ENCODE measurements at places on chromosomes 1 and 21.

GRCh38 chr1:244368279-244368678, 83.4 kb downstream of the ADSS2 start:
- DNase-seq = no peak

DNA sequence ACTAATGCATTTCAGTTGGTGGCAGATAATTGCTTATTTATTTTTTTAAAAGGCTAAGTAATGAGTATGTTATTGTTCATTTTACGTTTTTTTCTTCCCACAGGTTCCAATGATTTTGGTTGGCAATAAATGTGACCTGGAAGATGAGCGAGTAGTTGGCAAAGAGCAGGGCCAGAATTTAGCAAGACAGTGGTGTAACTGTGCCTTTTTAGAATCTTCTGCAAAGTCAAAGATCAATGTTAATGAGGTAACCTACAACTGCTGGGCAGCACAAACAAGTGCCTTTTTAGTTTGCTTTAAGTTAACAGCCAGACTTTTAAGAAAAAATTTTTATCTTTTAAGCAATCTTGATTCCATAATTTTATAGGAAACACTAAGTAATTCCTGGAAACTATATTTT, 35.0 kb downstream of the INKA2 start:
- no peak for DNase-seq

- DNase-seq = no peak
Observed at GRCh38 chr1:25217598-25218232, 14.6 kb downstream of the SYF2 start.

- DNase-seq = no peak
Observed at GRCh38 chr1:228154670-228155571, 5.2 kb downstream of the GJC2 start.

GRCh38 chr1:168706391-168706992, 22.5 kb downstream of the DPT start:
- no peak for DNase-seq

DNA sequence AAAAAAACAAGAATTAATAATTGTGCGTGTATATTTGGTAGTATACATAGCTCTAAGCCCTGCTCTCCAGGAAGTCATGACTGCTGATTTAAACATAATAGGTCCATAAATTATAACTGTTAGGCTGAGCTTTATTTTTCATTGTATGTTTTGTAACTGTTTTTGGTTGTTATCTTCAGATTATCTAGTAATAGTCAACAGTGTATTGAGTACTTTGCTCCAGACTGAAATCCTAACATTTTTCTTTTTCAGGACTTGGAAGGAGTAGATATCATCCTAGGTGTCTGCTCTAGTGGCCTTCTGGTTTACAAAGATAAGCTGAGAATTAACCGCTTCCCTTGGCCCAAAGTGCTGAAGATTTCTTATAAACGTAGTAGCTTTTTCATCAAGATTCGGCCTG, 90.9 kb downstream of the TMEM200B start:
- peak; percentile 14 for DNase-seq

DNA sequence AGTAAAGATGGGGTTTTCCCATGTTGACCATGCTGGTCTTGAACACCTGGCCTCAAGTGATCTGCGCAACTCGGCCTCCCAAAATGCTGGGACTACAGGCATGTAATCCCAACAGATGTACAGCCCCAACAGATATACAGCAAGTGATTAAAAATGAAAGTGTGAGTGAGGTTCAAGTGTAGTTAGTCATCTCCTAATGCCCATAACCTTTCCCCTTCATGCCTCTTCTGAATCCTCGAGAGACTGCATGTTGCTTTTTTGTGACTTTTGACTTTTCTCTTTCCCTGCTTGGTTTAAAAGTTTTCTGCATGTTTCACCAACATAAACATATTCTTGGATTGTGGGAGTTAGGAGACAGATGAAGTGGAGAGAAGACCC, 31.2 kb downstream of the KCNK2 start:
- no peak for DNase-seq

- peak; percentile 31 for DNase-seq
Observed at GRCh38 chr1:35640380-35641232, 720 bp downstream of the PSMB2 start.

DNA sequence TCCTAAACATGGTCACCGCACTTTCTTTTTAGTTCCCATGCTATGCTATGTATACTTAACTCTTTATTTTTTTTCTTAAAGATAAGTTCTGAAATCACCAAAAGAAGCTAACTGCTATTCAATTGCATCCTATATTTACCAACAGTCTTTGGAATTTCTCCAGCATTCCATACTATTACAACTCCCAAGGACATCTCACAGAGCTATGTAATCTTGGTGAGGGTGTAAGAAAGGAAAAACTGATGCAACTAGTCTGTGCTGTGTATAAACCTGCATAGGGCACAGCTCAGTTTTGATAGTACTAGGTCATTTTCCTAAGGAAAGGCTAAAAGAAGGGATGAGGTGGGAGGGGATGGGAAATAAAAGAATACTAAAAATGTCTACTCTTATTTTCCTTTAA, 78.0 kb downstream of the PTPN14 start:
- no peak for DNase-seq

DNA sequence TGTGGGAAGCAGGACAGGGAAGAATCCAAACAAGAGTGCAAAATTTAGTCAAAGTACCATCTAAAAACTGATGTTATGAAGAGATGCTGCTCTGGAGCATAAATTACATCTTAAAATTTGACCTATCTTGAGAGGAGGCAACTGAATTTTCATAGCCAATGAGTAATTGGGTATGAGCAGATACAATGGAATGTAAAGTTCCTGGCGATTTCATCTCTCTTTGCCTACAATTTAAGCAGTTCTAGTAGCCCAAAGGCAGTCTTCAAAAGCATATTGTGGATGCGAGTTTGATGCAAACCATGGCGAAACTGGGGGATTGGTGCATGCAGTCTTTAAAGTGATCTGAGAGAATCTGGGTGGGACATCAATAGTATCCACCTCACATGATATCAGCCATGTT, 1265.9 kb downstream of the BRINP3 start:
- DNase-seq = no peak

GRCh38 chr1:195763907-195764374, 844.3 kb downstream of the KCNT2 start:
- DNase-seq = no peak

- DNase-seq = no peak
Observed at GRCh38 chr1:103517380-103518047, 8.0 kb upstream of the RNPC3 start.

DNA sequence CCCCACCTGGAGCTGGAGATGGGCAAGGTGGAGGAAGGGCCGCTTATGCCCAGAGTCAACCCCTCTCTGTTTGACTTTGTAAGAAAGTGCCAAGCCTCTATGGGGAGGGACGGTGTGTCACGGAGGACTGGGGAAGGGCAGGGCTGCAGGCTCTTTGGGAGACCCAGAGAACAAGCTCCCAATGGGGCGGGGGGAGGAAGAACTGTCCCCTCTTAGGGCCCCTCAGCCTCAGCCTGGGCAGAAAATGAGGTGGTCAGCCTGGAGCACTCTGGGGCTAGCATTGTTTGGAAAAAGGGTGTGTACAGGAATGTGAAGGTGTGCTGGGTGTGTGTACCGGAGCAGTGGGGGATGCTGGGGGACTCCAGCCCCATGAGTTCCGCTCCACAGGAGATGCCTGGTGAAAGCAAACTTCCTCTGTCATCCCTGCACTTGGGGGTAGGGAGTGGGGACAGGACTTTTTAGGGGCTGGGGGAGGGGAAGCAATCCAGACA, 1.2 kb upstream of the INAVA start:
- no peak for DNase-seq

DNA sequence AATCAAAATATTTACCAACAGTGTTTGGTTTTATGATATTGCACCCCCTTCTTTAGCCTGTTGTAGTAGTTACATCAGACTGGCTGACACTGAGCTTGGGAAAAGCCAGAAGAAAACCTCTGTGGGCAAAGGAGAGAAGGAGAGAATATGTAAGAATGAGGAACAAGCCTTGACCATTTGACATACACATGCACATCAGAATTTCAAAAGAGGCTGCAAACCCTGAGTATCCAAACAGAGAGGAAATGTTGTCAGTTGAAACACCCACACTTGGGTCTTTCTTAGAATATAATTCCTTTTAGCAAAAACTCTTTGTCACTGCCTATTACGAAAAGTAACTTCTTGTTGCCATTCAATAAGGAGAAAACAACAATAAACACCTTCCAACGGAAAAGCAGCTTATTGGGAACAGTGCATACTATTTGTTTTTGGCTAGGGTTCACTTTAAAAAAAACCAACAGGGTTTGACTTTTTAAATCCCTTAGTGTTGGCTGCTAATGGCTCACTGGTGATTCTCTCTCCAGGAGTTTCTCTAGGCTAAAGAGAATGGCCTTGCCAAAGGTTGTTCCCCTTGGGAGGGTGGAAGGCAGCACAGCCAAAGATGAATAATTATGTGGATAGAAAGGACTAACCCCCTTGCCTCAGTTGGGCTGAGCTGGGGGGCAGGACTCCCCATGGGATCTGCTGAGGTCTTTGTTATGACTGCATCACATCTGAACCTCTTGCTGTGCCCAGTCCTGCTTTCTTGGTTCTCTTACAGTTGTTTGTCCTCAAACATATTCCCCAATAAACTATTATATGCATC, 48.9 kb downstream of the GORAB start:
- no peak for DNase-seq

DNA sequence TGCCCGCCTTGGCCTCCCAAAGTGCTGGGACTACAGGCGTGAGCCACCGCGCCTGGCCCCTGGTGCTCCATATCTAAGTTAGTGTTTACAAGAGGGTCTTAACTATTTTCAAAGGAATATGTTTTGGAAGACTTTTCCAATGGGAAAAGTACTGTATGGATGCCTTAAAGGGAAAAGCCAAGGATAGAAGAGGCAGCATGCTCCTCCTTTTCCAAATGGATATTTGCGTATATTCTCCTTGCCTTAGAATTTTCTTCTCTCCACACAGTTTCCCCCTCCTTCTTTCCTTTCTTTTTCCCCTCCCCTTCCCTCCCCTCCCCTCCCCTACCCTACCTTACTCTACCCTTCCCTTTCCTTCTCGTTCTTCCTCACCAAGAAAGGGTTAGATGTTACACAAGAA, 29.3 kb upstream of the DOCK7 start:
- DNase-seq = no peak

- DNase-seq = no peak
Observed at GRCh38 chr1:68528243-68528642, 31.4 kb upstream of the DEPDC1 start.

DNA sequence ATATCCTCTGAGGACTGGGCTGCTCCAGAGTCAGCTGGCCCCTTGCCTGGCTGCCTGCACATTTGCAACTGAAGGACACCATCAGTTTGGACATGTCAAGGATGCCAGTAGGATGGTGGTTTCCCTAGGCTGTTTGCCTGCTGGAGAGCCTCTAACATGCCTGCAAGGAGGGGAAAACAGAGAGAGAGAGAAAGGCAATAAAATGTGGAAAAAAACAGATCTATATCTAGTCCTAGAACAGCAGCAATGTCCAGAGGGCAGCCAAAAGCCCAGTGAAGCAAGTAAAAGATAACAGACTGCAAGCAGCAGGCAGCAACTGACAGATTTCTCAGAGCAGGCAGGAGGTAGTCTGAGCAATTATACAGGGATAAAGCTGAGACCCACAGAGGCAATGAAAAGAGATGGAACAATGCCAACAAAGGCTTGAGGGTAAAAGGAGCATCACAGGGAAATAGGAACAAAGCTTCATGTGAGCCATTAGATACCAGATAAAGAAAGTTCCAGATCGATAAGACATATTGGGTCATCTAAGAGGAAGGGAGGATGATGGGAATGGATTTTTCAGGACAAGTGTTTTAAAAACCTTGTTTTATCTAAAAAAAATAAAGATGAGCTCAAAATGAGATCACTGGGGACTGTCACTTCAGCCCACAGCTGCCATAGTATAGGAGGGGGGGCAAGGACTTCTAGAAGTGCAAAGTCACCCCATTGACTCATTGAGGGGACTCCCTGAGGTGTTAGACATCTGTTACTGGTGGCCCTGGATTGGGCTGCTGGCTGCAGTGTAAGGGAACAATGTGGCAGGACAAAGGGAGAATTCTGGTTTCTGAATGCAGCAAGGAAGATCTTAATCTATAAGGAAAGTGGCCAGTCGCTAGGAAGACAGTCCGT, 38.6 kb upstream of the GADD45A start:
- DNase-seq = peak; percentile 26

DNA sequence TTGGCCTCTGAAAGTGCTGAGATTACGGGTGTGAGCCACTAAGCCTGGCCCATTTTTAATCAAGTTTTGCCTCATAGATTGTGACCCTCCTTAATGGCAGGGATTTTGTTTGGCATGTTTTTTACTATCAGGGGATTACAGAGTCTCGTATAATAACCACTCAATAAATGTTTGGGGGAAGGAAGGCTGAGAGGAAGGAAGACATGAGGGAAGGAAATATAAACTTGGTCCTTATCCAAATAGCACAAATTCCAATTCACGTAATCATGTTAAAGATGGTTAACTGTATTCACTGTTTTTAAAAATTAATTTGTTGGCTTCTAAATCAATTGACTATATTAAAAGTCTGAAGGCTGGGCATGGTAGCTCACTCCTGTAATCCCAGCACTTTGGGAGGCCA, 30.9 kb upstream of the SERTAD4 start:
- no peak for DNase-seq

GRCh38 chr1:14652840-14653239, 54.4 kb downstream of the KAZN start:
- DNase-seq = no peak

DNA sequence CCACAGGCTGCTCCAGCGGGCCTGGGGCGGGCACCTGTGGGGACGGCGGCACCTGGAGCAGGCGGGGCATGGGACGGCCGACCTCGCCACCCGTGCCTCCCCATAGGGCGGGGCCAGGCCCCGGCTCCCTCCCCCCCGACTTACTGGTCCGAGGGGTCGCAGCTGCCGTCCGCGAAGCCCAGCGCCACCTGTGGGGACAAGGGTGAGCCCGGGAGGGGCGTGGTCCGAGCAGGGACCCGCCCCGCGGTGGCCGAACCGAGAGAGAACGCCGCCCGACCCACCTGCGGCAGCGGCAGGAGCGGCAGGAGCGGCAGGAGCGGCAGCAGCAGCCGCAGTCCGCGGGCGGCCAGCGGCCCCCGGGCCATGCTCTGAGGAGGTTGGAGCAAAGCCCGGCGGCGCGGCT, at the start of gene TMEM52:
Gene TMEM52 (minus strand): TSS at position 379 of the 403 bp plus-strand sequence. CDS start 14 bp downstream, at position 365.
- no peak for DNase-seq

GRCh38 chr1:246001837-246002230, 505.2 kb downstream of the SMYD3 start:
- no peak for DNase-seq

DNA sequence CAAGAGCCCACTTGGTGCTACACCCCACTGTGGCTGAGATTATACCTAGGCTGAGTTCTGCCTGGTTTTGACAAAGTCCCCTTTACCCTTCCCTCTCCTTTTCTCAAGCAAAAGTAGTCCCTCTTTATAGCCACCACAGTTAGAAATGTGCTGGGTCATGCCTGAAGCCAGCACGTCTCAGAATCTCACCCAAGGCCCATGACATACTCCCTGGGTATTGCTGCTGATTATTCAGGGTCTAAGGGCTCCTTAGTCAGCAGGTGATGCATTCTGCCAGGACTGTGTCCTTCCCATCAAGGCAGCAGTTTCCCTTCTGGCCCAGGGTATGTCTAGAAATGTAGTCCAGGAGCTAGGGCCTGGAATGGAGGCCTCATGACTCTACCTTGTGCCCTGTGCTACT, 67.3 kb upstream of the COX20 start:
- no peak for DNase-seq

GRCh38 chr1:208165659-208166058, 78.5 kb downstream of the PLXNA2 start:
- no peak for DNase-seq

- DNase-seq = peak; percentile 70
Observed at GRCh38 chr1:89780721-89781120, 40.1 kb upstream of the LRRC8D start.
